Nephron progenitor cell (in vitro differentiated cells): ENCODE measurements at places on chromosomes 11 and 22.

DNA sequence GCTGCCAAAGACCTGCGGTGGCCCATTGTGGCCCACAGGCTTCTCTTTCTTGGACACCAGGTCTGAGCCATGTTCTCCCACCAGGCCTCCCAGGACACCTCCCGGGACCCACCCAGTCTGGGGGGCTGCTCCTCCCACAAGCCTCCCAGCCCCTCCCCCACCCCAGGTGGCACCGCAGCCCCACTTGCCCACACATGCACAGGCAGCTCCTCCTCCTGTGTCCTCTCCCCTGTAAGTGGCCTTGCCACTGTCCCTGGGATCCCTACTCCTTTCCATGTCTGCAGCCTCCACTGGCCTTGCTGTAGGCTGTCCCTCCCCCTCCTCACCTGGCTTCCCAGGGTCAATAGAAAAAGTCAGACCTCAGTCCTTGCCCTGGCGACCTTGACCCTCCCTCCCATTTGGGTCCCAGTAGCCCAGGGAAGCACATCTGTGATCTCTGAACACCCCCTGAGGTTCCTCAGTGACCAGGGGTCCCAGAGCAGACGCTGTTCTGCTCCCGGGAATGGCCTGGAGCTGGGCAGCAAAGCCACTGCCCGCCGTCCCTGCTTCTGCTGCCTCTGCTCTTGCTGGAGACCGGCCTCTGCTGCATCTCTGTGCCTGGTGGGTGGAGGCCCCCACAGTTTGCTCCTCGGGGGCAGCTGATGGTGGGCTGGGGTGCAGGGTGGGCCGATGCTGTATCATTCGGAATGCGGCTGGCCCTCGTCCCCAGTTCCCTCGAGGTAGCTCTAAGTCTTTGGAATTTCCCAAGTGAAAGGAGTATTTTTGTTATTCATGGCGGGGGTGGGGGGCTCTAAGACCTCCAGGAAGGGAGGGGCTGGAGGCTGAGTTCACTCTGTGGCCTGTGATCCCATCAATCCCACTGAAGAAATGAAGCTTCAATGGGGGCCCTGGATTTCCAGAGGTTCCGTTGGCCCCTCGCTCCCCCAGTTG is 43.6 kb downstream of the ARHGAP8 start:
- peaks cover 38% of the 10 kb centered on the region for H3K4me1 ChIP-seq
- no peak overlapping the region for H3K27ac ChIP-seq
- H3K36me3 ChIP-seq, result no peaks in the 10 kb centered on the region

- H3K27me3 ChIP-seq, result peaks cover 3% of the 10 kb centered on the region
- peaks cover 39% of the 10 kb centered on the region for H3K4me1 ChIP-seq
- DNase-seq, result peak; percentile 57
- peak overlapping the region; percentile 99 for H3K4me3 ChIP-seq
These were observed 821 bp downstream of the CELF1 start for GRCh38 chr11:47552056-47552565.

DNA sequence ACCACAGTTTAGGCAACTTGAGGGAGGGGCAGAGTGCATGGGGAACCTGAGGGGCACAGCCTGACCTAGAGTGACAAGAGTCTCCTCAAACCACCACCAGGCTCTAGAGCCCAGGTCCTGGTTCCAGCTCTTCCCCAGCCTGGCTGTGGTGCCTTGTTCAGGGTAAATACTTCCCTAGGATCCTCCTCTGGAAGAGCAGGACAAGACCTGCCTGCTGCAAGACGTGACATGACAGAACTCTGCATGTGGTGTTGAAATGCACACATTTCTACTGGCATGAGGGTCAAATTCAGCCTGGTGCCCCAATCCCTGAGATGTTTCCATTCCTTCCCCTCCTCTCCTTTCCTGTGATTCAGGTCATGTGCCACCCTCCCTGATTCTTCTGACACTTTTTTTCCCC is 3.3 kb downstream of the SEC14L2 start:
- DNase-seq, result no peak
- no peak overlapping the region for H3K4me3 ChIP-seq
- H3K36me3 ChIP-seq, result peaks cover 6% of the 10 kb centered on the region
- H3K27ac ChIP-seq, result no peak overlapping the region

DNA sequence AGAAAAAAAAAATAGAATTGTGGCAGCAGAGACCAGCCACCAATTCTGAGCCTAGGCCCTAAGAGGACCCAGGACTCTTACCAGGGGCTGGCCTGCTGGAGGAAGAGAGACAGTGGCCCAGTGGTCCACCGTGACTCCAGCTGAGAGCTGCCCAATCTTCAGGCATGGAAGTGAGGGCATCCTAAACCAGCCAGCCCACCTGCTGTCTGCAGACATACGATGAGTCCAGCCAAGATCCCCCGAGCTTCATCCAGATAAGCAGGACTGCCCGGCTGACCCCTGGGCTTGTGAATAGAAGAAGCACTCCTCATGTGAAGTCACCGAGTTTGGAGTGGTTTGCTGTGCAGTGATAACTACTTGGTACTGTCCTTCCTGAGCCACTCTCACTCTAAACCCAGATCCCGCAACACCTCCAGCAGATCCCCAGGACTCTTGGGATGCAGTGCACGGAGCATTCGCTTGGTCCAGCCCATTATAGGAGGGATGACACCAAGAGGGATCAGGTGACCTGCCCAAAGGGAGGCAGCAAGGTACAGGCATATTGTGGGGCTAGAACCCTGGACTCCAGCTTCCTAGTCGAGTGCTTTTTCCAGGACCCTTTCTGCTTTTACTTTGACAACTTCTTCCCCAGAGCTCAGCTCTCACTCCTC is 41.7 kb upstream of the FGF3 start:
- H3K4me1 ChIP-seq, result peaks cover 56% of the 10 kb centered on the region
- no peak for DNase-seq
- no peaks in the 10 kb centered on the region for H3K36me3 ChIP-seq

DNA sequence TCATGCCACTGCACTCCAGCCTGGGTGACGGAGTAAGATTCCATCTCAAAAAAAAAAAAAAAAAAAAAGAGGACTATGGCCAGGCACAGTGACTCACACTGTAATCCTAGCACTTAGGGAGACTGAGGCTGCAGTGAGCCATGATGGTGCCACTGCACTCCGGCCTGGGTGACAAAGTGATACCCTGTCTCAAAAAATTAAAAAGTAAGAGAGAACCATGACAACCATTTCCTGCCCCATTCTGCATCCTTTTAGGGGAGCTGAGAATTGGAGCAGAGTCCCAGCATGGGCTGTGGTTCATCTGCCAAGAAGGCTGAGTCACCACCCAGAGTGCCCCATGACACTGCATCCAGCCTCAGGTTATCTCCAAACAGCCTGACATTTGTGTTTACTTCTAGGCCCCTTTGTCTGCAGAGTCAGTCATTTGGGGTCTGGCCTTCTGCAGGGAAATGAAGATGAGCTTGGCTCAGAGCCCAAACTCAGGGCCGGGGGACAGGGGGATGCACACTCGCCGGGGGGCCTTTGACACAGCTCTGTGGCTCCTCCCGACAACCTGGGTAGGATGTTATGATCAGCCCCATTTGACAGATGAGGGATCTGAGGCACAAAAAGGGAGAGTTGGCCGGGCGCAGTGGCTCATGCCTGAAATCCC is 4.7 kb downstream of the CSDC2 start:
- no peak overlapping the region for H3K4me3 ChIP-seq
- DNase-seq, result no peak
- no peaks in the 10 kb centered on the region for H3K36me3 ChIP-seq
- peak overlapping the region; percentile 57 for H3K27ac ChIP-seq

- peak; percentile 100 for DNase-seq
- no peak within 1 kb of the TSS for H3K27ac ChIP-seq
- H3K36me3 ChIP-seq, result peaks cover 4% of the 10 kb centered on the region
- peak within 1 kb of the TSS; percentile 75 for H3K4me3 ChIP-seq
- no peaks in the 10 kb centered on the region for H3K27me3 ChIP-seq
These were observed at the start of gene RAB36 for GRCh38 chr22:23144932-23145877. Gene RAB36 (plus strand): TSS chr22:23145477. CDS start chr22:23146617, 1,140 bp downstream.

DNA sequence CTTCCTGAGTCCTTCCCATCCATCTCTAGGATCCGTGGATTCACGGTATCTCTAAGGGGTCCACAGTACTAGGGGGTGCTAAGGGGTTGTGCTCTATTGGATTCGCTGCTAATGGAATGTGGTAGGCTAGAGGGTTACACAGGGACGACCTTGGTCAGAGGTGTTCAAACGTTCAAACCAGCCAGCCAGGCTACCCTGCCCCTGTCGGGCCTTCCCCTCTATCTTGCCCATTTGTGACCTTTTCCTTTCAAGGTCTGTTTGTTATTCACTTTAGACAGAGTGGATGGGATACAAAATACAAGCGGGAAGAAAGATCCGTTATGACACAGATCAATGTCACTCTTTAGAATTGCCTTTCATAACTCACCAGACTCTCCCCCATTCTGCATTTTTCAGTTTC is 205.8 kb upstream of the TBCEL start:
- H3K27ac ChIP-seq, result no peak overlapping the region
- H3K4me1 ChIP-seq, result peaks cover 41% of the 10 kb centered on the region
- DNase-seq, result no peak
- H3K4me3 ChIP-seq, result no peak overlapping the region
- peaks cover 43% of the 10 kb centered on the region for H3K27me3 ChIP-seq
- no peaks in the 10 kb centered on the region for H3K36me3 ChIP-seq

DNA sequence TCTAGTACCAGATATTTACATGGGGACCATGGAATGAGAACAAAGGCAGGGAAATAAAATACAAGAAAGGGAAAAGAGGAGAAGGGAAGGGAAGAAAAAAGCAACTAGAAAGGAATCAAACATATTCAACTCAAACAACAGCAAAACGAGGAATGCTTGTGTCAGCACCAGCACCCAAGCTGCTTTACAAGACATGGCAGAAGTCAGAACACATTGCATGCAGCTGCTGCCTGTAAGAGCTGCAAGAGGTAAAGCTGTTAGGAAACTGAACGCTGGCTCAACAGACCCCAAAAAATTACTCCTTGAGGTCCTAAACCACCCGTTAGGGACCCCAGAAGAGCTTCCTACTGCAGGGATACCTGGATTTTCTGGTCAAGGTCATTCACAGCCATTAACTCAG is 296.9 kb downstream of the OPCML start:
- H3K27me3 ChIP-seq, result peaks cover 30% of the 10 kb centered on the region
- no peak overlapping the region for H3K4me3 ChIP-seq
- no peak overlapping the region for H3K27ac ChIP-seq
- H3K36me3 ChIP-seq, result no peaks in the 10 kb centered on the region
- H3K4me1 ChIP-seq, result peaks cover 35% of the 10 kb centered on the region

- no peak for DNase-seq
- peaks cover 67% of the 10 kb centered on the region for H3K4me1 ChIP-seq
- no peak overlapping the region for H3K27ac ChIP-seq
- H3K36me3 ChIP-seq, result no peaks in the 10 kb centered on the region
These were observed 68.5 kb upstream of the LMO1 start for GRCh38 chr11:8332196-8332595.

DNA sequence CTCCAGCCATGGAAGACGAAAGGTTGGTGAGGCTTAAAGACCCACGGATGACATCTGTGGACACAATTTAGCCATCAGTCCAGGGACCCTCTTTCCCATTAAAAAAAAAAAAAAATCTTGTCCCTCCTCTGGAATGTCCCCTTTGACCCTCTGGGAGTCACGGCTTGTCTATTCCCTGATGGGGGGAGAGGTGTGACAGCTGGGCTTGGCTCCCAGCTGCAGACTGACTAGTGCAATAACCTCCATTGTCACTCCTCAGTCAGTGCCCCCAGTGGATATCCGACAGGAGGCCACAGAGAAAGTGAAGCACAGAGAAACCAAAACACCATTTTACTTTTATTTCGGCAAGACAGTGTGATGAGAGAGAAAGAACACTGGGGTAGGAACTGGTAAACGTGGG is 2.7 kb upstream of the VSIG2 start:
- no peak for DNase-seq
- H3K27me3 ChIP-seq, result peaks cover 100% of the 10 kb centered on the region
- no peak overlapping the region for H3K4me3 ChIP-seq
- peaks cover 40% of the 10 kb centered on the region for H3K4me1 ChIP-seq
- H3K36me3 ChIP-seq, result no peaks in the 10 kb centered on the region

DNA sequence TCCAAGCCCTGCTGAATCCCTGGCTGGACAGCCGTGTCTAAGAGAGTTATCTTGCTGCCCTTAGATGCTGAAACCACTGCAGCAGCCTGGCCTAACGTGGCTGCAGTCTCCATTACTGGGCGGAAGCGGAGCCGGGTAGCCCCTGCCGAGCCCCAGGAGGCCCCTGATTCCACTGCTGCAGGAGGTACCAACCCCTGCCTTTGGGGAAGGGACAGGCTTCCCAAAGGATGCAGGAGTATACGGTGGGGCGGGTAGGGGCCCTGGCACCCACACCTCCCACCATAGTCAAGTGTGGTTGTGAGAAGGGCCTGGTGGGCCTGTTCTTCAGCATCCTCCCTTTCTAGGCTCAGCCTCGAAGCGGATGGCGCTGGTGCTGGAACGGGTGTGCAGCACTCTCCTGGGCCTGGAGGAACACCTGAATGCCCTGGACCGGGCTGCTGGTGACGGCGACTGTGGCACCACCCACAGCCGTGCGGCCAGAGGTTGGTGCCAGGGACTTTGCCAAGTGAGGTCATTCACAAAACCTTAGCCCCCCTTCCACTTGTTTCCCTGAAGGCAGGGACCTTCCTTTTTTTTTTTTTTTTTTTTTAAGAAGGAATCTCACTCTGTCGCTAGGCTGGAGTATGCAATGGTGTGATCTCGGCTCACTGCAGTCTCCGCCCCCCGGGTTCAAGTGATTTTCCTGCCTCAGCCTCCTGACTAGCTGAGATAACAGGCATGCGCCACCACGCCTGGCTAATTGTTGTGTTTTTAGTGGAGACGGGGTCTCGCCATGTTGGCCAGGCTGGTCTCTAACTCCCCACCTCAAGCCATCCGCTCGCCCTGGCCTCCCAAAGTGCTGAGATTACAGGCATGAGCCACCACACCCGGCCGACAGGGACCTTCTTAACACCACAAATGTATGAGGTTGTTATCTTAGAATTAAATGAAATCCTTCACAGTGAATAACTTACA is 11.0 kb downstream of the TKFC start:
- peaks cover 18% of the 10 kb centered on the region for H3K36me3 ChIP-seq
- DNase-seq, result no peak
- no peaks in the 10 kb centered on the region for H3K27me3 ChIP-seq
- no peak overlapping the region for H3K4me3 ChIP-seq
- no peaks in the 10 kb centered on the region for H3K4me1 ChIP-seq

DNA sequence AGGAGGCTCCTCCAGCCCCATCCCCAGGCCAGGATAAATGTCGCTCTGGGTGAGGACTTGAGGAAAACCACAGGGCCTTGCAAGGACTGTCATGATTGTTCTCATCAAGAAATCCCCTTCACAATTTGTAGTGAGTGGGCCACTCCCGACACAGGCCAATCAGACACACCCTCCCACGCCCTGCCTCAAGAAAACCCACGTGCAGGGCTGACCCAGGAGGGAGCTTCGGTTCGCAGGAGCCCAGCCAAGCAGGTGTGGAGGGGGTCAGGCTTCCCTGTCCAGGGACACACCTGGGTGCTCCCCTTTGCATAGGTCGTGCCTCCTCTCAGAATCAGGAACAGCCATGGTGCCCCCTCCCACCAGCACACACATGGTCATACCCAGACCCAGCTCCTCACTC is 43.2 kb downstream of the SHANK2 start:
- peaks cover 20% of the 10 kb centered on the region for H3K4me1 ChIP-seq
- no peak for DNase-seq
- peaks cover 24% of the 10 kb centered on the region for H3K27me3 ChIP-seq

- peaks cover 35% of the 10 kb centered on the region for H3K27me3 ChIP-seq
- no peaks in the 10 kb centered on the region for H3K36me3 ChIP-seq
- no peak overlapping the region for H3K4me3 ChIP-seq
- no peak overlapping the region for H3K27ac ChIP-seq
These were observed 8.8 kb upstream of the PDGFB start for GRCh38 chr22:39253435-39254070.
